ENCODE measurements at places on chromosomes 3 and 15.

DNA sequence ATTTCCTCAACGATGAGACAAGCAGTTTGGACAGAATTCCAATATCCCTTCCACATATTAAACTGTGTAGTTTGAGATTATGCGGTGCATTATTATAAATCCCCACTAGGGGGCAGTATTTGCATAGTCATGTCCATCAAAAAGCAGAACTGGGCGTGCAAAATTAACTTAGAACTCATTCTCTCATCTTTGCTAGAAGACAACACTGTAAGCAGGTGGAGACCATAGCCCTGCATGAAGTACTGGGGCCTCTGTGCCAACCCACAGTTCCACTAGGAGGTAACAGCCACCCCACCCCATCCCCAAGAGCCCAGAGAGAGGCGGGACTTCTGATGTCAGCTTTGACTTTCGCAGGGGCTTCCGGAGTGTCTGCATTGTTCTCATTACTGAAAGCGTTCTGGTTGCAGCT, 106.6 kb upstream of the TMC3 start:
- DNase-seq, result peak; percentile 60

DNA sequence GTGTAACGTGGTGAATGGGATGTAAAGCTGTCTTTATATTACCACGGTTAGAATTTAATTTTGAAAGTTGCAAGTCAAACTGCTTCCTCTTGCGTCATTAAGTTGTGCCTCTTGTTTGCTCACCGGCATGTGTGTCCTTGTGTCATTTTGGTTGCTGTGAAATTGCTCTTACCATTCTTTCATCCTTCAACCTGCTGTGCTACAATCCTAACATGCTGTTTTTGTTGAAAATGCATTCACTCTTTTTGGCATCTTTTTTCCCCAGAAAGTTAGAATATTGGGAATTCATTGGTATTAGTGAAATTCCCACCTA, 164.7 kb downstream of the PGPEP1L start:
- DNase-seq, result no peak

DNA sequence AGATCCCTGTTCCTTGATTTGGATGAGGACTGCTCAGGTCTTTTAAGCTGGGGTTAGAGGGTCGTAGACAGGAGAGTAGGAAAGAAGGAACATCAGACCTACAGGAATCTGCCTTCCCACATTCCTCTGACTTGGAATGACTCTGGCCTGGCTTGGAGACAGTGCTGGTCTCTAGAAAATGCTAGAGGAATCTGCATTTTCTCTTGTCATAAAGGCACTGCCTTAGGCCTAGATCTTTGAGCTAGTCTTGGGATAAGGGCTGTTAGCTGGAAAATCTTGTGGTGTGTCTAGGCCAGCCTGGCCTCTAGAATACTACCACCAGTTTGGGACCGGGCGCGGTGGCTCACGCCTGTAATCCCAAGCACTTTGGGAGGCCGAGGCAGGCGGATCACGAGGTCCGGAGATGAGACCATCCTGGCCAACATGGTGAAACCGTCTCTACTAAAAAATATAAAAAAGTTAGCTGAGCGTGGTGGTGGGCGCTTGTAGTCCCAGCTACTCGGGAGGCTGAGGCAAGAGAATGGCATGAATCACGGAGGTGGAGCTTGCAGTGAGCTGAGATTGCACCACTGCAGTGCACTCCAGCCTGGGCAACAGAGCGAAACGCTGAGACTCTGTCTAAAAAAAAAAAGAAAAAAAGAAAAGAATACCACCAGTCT, 17.3 kb upstream of the BSN start:
- DNase-seq, result no peak

DNA sequence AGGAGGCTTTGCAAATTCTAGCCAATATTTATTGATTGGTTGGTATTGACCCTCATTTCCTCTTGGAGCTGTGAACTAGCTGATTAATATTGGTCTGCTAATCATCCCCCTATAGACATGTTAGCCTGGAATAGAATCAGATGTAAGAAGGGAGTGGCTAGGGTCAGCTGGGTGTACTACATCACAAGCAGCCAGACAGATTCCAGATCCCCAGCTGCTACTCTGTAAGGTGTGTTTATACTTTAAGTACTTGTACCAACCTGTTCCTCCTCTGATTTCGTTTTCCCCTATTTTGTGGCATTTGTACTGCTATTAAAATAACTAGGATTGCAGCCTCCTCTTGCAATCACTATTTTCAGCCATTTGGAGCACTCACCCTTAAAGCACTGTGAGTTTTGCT, 49.9 kb downstream of the PARP15 start:
- no peak for DNase-seq

- no peak for DNase-seq
Measured at GRCh38 chr3:152779653-152780052, 55.3 kb upstream of the P2RY1 start.

DNA sequence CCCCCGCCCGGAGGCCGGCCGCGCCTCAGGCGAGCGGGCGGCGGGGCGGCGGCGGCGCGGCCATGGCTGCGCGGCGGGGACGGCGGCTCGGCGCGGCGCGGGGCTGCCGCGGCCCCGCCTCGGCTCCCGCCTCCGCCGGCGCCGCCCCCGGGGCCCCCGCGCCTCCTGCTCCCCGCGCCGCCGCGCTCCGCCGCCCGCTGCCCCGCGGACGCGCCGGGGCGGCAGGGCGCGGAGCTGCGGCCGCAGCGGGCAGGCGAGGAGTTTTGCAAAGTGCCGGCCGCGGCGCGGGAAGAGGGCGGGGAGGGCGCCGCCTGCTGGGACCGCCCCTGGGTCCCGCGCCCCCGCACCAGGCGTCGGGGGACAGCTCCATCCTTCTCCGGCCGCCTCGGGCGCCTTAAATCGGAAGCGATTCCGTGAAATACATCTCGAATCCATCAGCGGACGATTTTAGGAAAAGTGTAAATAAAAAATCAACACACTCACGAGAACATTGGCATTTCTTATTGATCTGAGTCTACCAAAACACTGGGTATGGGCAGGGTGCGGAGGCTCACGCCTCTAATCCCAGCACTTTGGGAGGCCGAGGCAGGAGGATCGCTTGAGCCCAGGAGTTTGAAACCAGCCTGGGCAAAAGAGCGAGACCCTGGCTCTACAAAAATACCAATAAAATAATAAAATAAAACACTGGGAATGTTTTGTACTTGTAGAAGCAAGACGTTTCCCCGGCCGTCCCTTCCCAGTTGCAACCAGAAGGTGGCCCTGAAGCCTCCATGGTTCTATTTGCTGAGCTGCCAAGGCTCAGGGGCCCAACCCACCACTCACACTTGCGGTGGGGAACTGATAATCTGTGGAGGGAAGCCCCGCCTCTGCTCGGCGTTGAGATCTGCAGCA, 136.9 kb downstream of the NUP210 start:
- no peak for DNase-seq

DNA sequence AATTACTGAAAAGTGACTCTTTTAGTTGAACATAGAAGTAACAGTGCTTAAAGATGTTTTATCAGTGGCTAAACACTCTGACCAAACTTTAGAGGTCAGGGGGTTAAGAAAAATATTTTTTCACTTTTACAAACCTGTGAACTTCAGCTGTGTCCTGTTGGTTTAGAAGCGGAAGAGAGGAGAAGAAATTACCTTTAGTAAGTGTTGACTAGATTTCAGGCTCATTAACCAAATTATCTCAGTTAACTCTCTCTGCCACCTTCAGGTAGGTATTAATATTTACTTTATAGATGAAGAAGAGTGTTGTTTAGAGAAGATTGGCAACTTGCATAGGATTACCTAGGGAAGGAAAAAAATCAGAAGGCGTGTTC, 151.9 kb upstream of the CMC1 start:
- DNase-seq, result no peak

- no peak for DNase-seq
Measured at GRCh38 chr15:75188499-75188898, 13.2 kb upstream of the C15orf39 start.

DNA sequence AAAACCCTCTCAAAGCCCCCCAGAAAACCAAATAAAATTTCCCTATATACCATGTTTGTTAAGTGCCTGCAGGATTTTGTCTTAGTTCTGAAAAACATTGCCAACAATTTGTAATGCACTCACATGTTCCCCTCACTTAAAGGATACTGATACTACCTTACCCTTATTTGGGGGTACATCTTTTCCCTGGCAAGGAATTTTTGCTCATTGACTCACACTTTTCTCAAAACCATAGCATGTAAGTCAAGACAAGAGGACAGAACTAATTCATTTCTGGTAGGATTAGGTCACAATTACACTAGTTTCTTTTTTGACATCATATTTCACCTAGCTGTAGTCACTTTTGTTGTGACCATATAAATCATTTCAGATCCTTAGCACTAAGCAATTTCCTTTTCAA, 222.2 kb downstream of the THRB start:
- DNase-seq, result no peak

DNA sequence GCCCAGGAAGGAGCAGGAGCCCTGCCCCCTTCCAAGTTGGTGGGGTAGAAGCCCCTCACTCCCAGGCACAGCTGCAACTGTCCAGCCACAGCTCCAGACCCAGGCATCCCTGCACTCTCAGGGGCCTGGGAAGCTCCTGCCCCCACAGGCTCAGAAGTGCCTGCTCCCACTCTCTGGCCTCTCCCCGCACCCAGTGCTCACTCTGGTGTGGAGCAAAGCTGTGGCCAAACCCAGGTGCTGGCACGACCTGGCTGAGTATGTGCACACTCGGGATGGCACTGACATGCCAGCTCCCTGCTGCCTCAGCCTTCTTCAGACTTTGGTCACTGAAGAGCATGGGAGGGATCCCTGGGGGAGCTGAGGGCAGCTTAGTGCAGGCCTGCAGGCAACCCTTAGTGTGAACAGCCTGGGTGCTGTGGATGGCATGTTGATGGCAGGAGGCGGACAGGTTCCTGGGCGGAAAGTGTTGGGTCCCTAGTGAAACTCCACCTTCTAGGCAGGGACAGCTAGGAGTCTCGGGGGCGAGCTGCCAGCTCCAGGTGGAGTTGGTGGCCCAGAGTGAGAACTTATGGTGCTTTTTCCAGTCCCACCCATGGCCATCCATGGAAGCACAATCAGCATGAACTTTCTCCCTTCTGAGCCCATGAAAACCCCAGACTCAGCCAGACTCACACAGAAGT, 489.2 kb upstream of the ROBO2 start:
- DNase-seq, result no peak
